Lung microvascular endothelial cell (primary cell): ENCODE measurements at places on chromosomes 7 and 10. TPM values are rescaled to one million over a fixed set of nuclear protein-coding genes. Genes with fewer than 3 reads are reported as not detected.

The MCM10 gene
- total RNA-seq, result 2.4 and 5.0 TPM in 2 replicates

- DNase-seq, result peak; percentile 35
These were observed 6.2 kb downstream of the ZYX start for GRCh38 chr7:143387156-143387975.

- no peak for DNase-seq
These were observed 27.2 kb upstream of the MNX1 start for GRCh38 chr7:157037635-157038034.

DNA sequence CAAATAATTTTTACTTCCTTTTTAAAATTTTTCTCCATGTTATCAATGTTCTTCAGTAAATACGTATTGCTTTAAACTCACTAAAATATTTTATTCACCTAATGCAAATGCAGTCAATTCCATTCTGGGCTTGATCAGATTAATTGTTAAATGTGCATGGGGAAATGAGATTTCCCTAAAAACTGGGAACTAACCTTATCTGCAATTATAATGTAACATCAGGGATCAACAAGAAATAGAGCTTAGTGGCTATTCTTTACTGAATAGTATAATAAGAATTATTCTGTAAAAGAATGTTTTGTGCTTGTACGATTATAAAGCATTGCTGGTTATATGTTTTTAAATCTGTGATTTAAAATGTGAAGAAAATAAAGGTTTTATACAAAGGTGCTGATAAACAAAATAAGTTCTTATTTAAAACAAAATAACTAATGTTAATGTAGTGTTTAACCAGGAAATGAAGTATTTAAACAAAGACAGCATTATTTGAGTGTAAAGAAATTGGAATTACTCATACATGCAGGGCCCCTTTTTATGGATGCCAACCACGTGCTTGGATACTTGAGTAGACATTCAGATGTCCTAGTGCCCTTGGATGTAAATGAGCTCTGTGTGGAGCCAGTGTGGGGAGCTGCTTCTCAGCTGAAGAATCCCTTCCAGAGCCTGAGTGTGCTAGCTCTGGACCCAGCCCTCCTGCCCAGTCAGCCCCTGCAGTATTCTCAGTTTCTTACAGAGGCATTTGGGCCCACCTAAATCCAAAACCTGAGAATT, 84.2 kb downstream of the REEP3 start:
- DNase-seq, result no peak

GRCh38 chr7:6437251-6437650, 10.5 kb downstream of the DAGLB start:
- DNase-seq, result no peak

DNA sequence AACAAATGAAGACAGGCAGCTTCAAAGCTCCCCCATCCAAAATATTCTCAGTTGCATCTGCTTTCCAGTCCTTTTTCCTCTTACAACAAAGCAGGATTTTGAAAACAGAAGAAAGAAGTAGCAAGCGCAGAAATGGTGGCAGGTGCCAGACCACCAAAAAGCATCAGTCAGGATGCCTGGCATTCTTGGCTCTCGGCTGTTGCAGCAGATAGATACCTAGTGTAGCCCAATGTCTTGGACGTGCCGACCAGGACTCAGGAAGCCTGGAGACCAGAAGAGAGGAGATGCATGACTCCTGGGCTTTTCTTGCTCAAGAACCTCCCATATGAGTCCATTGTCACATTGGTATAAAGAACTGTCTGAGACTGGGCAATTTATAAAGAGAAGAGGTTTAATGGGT, 115.2 kb downstream of the RAB18 start:
- no peak for DNase-seq

DNA sequence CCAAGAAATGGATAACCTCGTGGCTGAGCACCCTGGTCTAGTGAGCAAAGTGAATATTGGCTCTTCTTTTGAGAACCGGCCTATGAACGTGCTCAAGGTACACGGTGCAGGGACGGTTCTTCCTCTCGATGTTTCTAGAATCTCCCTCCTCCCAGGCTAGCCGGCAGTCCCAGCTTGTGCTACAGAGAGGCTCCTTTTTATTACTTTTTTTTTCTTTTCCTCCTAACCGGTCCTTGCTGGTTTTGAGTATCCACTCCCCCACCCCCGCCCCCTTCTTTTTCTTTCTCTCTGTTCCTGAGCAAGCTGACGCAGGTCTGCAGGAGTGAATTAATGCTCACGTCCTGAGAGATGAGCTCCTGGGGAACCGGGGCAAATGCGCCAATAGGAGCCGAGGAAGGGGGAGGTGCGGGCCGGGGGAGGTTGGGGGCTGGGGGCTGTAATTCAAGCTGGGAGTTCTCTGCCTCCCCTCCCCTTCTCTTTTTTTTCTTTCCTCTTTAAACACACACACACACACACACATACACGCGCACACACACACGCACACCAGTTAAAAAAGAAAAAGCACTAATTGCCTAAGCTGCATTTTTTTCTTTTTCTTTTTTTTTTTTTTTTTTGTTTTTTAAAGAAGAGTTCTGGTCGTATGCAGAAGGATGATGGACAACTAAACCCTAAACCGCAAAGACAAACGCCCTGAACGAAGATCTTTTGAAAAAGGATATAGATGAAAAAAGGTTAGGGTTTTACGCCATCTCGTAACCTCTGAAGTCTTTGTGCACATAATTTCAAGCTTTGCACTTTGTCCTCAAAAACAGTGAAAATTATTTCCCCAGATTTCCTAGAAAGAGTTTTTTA, 6.6 kb downstream of the CPA2 start:
- no peak for DNase-seq

DNA sequence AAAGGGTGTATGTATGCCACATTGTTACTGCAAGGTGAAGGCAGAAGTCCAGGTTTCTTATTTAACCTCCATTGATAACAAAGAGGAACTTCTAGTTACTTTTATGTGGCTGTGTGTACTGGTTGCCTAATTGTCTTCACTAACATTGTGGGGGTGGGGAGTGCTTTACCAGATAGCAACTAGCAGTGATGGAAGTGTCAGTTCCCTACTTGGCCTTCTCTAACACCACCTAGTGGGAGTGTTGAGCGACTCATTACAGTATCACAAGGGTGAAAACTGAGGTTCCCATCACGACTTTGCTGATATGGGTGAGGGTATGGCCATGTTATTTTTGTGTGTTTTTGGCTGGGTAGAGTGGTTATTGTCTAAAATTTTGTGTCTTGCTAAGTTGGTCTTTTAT, 274.4 kb downstream of the THSD7A start:
- DNase-seq, result peak; percentile 72
